Left ventricle myocardium inferior (tissue), 1 donor: ENCODE measurements at places on chromosomes 5 and 9. TPM values are rescaled to one million over a fixed set of nuclear protein-coding genes. Genes with fewer than 3 reads are reported as not detected.

Gene PCDH12
- total RNA-seq, result 7.6 TPM

Gene TAF11L10
- not detected for total RNA-seq

DNA sequence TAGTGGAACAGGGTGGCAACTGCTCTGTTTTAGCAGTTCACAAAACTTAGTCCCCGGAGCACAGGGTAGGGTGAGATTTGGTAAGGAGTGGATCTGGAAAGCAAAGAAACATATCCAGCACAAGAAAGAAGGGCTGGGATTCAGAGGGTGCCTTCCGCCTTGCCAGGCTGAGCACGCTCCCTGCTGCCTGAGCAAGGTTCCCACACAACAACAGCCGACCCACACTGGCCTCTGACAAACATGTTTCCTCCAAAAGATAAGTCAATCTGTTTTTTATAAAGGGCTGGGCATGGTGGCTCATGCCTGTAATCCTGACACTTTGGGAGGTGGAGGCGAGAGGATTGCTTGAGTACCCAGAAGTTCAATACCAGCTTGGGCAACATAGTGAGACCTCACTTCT lies 45.8 kb downstream of the RAB3C start:
- no peak for DNase-seq

Gene DEPDC1B
- total RNA-seq, result 0.30 TPM

DNA sequence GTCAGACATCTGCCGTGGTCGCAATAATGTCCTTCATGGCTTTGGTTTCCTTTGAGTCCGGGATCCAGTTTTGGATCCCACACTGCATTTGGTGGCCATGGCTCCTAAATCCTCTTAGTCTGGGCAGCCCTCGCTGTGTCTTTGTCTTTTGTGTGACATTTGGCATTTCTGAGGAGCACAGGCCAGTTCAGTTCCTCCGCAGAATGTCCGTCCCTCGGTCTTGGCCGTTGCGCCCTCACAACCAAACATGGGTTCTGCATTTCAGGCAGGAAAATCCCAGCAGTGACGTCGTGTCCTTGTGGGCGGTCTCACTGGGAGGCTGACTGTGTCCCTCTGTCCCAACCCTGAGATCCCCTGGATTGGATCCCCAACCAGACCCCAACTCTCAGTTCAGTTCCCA lies 172.9 kb upstream of the PPP1R26 start:
- DNase-seq, result no peak

GRCh38 chr5:106601620-106602019 lies 1069.1 kb downstream of the EFNA5 start:
- no peak for DNase-seq

Gene SPEF2
- 2.7 TPM for total RNA-seq
